Upper lobe of right lung (tissue), 1 donor: ENCODE measurements at places on chromosomes 7 and 10. TPM values are rescaled to one million over a fixed set of nuclear protein-coding genes. Genes with fewer than 3 reads are reported as not detected.

GATA3 gene
- 3.2 TPM for total RNA-seq

GRCh38 chr10:131743190-131744151, 157.3 kb upstream of the PPP2R2D start:
- H3K4me3 ChIP-seq, result no peak overlapping the region
- H3K36me3 ChIP-seq, result no peaks in the 10 kb centered on the region
- H3K27me3 ChIP-seq, result peaks cover 16% of the 10 kb centered on the region
- H3K27ac ChIP-seq, result no peak overlapping the region

GRCh38 chr7:81460250-81461045, 309.4 kb downstream of the HGF start:
- H3K27ac ChIP-seq, result no peak overlapping the region
- no peaks in the 10 kb centered on the region for H3K4me1 ChIP-seq
- no peak overlapping the region for H3K4me3 ChIP-seq
- DNase-seq, result no peak
- H3K36me3 ChIP-seq, result no peaks in the 10 kb centered on the region
- H3K27me3 ChIP-seq, result no peaks in the 10 kb centered on the region

PIP gene
- not detected for total RNA-seq

ITIH5 gene
- 10.5 TPM for total RNA-seq
